ENCODE measurements at places on chromosomes 5 and 9.

DNA sequence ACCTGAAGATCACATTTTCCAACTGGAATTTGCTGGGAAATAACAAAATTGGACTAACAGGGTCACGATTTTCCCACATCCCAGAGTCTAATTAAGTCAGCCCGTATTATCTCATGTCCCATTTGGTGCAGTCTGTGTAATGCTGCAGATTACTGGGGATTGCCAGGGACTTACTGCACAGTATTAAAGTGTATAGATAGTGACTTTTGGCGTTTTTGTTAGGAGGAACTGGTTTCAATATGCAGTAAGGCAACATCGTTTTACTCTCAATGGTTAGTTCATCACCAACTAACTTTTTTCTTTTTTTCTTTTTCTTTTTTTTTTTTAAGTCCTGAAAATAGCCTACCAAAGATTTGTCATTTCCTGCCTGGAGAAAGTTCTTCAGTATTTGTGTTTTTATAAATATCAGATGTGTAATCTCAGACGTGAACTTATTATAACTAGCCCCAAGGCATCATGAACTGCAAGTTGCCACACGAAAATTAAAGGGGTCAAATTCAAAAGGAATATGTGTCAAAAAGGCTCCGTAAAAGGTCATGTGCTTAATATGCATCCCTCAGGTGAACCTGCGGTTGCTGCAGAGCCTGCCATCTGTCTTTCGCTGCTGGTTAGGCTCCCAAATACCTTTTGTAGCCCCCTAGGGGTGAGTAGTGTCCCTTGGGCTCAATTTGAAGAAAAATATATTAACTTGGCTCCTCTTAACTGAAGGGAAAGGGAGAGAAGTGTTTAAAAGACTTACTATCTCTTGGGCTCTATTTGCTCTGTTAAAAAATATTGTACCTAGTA lies 176.7 kb upstream of the ADAMTSL1 start:
- no peak for DNase-seq

- DNase-seq, result no peak
Measured at GRCh38 chr5:61386045-61386800, 54.2 kb downstream of the ZSWIM6 start.

- DNase-seq, result no peak
Measured at GRCh38 chr5:90987726-90988125, 395.4 kb downstream of the ARRDC3 start.

- no peak for DNase-seq
Measured at GRCh38 chr9:99253772-99254431, 31.8 kb downstream of the SEC61B start.

- no peak for DNase-seq
Measured at GRCh38 chr9:91162311-91162710, 199.4 kb downstream of the AUH start.

GRCh38 chr9:105978826-105979225 lies 284.5 kb downstream of the TMEM38B start:
- DNase-seq, result no peak

DNA sequence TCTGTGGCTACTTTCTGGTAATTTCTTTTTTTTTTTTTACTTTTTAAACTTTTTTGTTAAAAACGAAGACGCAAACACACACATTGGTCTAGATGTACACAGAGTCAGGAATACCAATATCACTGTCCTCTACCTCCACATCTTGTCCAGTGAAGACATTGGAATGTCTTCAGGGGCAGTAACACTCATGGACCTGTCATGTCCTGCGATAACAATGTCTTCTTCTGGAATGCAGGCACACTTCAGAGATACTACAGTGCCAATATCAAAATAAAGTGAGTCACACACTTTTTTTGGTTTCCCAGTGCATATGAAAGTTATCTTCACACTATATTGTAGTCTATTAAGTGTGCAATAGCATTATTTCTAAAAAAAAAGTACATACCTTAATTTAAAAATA lies 175.9 kb downstream of the ARRDC3 start:
- DNase-seq, result no peak

DNA sequence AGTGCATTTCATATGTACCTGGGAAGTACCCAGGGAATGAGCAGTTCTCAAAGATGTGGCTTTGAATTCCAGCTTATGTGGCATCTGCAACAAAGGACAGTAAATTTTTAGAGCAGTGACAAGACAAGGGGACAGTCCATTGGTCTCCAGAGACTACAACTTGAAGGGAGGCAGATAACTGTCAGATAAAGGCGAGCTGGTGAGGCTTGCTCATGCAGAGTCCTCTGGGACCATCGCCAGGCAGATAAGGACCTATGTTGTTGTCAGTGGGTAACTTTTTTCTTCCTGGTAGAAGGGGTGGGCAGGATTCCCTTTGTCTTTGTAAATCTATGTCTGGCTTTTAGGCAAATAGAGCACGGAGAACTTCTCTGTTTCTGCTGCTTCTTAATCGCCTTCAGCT lies 120.2 kb downstream of the ICE1 start:
- no peak for DNase-seq

DNA sequence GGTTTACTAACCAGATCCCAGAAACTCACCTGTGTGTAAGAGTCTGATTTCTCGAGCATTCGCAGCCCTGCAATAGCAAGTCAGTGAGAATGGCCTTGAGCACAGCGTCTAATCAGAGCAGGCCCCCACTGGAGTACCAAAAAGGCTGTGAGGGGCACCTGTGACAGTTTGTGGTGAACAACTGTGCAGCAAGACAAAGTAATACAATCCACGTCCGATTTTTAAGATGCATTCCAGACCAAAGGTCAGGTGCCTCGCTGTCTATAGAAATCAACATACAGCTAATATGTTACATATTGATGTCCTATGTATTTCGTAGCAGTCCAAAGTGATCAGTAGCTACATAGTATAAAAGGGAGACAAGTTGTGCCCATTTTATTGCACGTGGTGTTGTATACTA lies 55.7 kb upstream of the BOD1 start:
- no peak for DNase-seq
